ENCODE measurements at places on chromosomes 7 and 10.

- DNase-seq, result no peak
Measured at GRCh38 chr7:48971173-48971572, 46.8 kb downstream of the CDC14C start.

DNA sequence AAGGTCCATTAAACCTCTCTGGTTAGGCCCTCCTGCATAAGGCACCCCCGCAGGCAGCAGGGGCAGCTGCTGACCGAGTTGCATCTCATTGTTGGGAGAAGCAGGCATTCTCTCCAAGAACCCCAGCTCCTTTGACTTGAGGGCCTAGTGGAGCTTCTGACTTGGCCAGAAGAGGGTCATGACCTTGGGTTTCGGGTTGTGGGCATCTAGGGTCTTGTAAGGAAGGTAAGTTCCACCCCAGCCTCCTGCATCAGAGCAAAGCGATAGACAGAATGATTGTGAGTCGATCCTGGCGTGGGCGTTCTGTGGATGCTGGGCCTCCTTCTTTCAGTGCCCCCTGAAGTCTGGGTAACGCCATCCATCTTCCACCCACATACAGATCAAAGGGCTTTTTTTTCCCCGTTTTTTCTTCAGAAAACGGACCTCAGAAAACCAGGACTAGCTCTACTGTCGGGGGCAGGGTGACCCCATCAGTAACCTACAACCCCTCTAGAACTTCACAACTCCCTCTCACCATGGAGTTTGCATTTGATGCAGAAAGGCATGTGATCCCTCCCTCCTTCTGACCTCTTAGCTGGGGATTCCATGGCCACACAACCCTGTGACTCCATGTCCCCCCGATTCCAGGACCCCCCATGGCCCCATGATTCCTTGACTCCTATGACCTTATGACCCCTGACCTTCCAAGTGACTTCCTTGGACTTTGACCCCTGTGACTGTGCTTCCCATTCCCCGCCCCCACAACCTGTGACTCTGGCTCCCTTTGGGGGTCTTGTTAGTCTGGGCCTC is 3.0 kb downstream of the SEMA4G start:
- no peak for DNase-seq

- DNase-seq, result no peak
Measured at GRCh38 chr7:134768243-134768642, 11.2 kb upstream of the CALD1 start.

GRCh38 chr7:93913197-93913596 is 6.8 kb downstream of the GNGT1 start:
- no peak for DNase-seq

DNA sequence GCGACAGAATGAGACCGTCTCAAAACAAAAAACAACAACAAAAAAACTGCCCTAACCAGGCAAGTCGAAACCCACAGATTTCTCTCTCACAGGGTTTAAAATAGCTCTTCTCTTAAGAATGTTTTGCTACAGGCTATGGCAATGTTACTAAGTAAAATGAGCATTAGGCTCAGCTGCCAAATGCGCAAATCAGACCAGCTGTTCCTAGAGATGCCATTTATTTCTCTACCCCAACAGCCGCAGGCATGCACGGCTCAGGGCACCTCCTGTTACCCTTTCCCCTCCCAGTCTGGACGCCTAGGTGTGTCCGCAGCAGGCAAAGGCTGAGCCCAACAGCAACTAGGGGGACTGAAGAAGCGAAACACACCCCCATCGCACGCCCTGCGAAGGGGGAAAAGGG is 168.3 kb upstream of the MBL2 start:
- DNase-seq, result no peak

- DNase-seq, result no peak
Measured at GRCh38 chr7:114645451-114645850, 230.8 kb downstream of the FOXP2 start.

DNA sequence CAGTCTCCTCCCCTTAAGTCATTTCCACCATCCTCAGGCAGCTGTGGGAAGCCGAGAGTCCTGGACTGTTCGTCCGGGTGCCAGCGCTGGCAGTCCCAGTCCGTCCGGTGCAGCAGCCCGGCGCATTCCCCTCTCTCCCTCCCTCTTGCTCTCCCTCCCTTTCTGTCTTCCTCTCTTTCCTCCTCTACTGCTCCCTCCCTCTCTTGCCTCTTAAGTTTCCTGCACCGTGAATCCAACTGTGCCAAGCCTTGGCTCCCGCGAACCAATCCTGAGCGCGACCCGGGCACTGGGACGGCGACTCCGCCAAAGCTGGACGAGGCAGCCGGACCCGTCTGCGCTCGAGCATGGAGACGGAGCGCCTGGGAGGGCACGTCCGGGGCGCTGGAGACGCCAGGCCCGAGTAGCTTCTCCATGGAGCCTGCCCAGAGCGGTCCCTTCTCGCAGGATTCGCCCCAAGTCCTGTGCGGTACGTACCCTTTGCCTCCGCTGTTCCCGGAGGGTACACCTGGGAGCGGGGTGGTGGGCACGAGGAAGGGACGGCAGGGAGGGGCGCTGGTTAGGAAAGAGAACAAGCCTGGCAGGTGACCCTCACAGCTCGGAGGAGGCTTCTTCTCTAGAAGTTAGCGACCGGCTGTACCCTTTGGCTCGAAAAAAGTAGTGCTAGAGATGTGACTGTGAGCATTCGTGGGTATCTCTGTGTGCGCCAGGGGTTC is 1.0 kb downstream of the NXPH1 start:
- DNase-seq, result no peak

Data from effector memory CD8-positive, alpha-beta T cell (primary cell).